HT1080 (cell line): ENCODE measurements at places on chromosomes 7 and 10. TPM values are rescaled to one million over a fixed set of nuclear protein-coding genes. Genes with fewer than 3 reads are reported as not detected.

GRCh38 chr10:121683816-121684215, 85.6 kb upstream of the FGFR2 start:
- no peak for DNase-seq

The RHBDD2 gene
- 19.0 and 31.2 TPM in 2 replicates for total RNA-seq

GRCh38 chr10:75137533-75138438, 26.3 kb downstream of the SAMD8 start:
- DNase-seq: peak; percentile 65

The KIAA1549 gene
- total RNA-seq: 2.4 and 4.1 TPM in 2 replicates

GRCh38 chr7:134300988-134301387, 15.7 kb downstream of the SLC35B4 start:
- no peak for DNase-seq

DNA sequence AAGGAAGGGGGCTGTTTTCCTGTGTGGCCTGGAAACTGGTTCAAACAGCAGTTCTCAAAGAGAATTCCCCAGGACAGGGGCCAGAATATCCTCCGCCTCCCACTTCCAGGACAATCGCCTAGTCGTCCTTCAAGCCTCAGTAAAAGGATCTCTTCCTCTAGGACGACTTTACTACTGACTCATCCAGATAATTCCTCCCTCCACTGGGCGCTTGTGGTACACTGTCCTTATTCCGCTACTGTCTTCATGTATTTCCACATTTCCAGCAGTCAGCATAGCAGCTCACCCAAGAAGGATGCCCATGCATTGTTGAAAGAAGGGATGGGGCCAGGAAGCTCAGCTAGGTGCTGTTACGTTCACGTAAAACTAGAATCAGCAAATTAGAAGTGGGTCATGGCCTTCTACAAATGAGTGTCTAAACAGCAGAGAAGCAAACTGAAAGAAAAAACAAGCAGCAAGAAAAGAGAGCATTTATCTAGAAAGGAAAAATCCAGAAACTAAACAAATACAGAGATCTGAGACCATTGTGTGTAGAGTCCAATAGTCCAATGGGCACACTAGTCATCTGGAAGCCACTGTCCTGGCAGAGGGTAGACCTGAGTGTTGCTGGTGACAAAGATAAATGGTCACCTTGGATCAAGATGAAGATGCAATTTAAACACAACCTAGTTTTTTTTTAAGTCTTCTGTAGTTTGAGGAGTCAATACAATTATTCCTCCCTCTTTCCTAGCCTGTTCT, 26.3 kb downstream of the CLRN3 start:
- DNase-seq: peak; percentile 65

The LIPN gene
- not detected in 2 replicates for total RNA-seq

- peak; percentile 82 for DNase-seq
Measured at GRCh38 chr7:32536585-32536984, 41.3 kb downstream of the AVL9 start.
